NCI-H1694 (cell line): ENCODE measurements at places on chromosomes 5 and 9.

DNA sequence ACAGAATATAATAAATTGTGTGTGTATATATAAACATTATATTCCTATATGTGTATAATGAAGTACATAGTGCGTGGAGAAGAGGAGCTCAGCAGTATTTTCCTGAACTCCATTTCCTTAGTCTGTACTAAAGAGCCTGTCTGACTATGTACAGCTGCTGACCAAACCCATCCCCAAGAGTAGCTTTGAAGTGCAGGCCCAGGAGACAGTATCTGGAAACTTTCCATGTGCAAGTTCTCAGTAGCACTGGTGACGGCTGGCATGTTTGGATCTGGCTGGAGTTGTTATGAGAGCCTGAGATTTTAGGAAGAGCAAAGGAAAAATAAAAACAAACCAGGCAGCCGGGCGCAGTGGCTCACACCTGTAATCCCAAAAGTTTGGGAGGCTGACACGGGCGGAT is 244.2 kb downstream of the RFK start:
- no peak for DNase-seq

DNA sequence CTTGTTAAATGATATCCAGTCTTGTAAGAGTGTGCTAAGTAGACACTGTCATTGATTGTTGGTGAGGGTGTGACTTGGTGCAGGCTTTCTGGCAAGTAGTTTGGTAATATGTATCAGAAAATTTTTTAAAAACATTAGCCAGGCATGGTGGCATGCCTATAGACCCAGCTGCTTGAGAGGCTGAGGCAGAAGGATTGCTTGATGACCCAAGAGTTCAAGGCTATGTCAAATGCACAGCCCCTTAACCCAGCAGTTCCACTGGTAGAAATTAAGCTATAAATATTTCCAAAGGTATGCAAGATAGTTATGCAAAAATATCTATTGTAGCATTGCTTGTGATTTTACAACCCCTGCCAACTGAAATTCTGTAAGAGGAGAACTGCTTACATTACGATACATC is 24.2 kb downstream of the ZBTB43 start:
- no peak for DNase-seq

- DNase-seq, result no peak
Measured at GRCh38 chr5:124755041-124755440, 8.6 kb upstream of the ZNF608 start.

DNA sequence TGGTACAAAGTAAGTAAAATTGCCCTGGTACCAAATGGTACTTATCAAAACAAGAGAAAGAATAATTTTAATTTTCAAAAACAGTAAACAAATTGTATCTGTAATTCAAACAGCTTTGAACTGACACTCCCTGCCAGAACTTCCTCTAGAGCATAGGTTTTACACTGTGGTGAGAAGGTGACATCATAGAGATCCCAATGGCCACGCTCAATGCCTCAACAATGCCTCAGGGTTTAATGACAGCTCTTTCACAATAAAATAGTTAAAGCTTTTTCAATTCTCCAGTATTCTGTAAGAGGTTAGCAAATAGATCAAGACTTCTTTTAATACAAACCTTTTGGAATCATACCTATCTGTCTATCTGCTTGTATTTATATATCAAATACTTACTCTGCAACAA is 437.1 kb downstream of the PRR16 start:
- DNase-seq, result no peak

GRCh38 chr5:78621291-78621738 is 27.3 kb downstream of the LHFPL2 start:
- DNase-seq, result no peak

- no peak for DNase-seq
Measured at GRCh38 chr9:128940271-128940921, 7.0 kb downstream of the DOLK start.

DNA sequence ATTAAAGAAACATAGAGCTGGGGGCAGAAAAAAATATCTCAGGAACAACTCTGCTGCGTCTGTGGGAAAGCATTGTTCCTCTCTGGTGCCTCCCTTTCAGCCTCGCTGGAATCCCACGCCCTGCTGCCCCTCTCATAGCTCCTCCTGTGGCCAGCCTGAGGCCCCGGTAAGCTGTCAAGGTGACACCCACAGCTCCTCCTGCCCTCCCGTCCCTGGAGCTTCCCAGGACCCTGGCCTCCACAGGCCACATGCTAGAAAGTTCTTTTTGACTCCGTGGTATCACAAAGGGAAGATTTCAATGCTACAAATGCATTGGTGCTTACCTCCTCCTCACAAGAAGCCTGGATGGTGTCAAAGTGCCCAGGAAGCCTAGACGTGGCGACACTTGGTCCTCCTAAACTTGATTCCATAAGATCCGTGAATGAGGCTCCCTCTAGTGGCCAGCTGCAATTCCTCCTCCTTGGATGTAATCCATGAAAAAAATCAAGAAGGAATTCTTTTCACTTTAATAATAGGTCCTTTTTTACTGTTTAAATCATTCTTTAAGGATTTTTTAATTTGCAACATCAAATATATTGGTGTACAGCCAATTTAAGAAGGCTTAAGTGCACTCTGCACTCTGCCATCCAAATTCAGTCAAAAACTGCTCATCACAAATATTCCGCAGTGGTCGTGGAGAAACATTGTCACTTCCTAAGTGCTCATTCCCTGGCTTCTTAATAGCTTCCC is 104.9 kb downstream of the CFAP90 start:
- DNase-seq, result peak; percentile 75

- DNase-seq, result no peak
Measured at GRCh38 chr5:97026721-97027120, 90.8 kb downstream of the LNPEP start.

DNA sequence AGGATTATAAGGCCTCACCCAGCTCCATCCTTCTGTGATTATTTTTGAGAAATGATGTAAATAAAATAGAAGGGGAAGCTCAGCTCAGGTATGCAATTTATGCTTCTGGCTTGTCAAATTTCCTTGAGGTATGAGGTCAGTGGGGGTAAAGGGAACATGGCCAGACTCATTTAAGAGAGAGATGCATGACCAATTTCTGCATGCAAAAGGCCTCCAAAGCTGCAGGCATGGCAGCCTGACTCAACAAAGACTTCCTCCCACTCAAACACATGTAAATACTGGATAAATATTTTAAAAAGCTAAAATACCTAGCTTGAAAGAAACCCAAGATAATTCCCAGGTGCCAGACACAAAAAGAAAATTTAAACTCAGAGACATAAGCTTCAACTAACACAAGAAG is 101.4 kb upstream of the SLC1A3 start:
- DNase-seq, result no peak

DNA sequence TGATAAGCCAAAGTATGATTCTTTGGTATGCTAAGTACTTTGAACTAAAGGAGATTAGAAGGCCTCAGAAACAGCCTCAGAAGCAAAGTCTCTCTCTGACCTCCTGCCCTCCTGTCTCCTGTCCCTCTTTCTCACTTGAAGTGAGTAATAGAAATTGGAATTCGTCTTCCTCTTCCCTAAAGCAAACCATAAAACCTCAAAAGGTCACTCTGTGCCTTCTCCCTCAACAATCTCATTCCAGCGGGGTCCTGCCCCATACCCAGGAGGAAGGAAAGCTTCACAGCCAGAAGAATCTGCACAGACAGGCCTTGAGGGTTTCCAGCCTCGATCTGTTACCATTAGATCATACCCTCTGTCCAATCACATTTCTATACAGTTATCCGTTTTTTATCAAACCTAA is 87.8 kb downstream of the HAPLN1 start:
- no peak for DNase-seq

- no peak for DNase-seq
Measured at GRCh38 chr5:179404321-179405053, 59.2 kb upstream of the ADAMTS2 start.

GRCh38 chr5:34411470-34412346 is 244.4 kb upstream of the RAI14 start:
- DNase-seq, result no peak

- no peak for DNase-seq
Measured at GRCh38 chr5:112165897-112166737, 253.0 kb downstream of the EPB41L4A start.

DNA sequence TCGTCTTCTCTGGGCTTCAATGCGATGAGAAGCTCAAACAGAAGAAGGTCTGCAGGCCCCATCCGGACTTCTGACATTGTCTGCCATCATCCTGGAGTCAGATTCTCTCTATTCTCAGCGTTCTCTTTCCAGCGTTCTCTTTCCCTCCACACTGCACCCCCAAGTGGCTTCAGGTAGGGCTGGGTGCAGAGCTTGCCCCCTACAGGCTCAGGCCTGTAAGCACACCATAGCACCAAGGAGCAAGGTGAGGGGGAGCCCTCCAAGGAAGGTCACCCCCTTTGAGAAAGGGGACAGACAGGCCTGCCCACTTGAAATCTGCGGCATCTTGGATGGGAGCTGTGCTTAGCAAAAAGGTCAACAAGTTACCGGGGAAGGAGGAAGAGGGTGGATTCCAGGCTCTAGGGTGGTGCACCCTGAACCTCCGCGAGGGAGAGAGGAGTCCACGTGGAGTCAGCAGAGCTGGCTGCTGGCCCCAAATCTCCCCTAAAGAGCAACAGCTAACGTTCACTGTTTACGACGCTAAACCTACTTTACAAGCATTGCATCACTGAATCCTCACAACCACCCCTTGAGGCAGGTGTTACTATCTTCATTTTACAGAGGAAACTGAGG is 27.5 kb downstream of the GPX3 start:
- no peak for DNase-seq

GRCh38 chr5:90675222-90675621 is 116.6 kb downstream of the ADGRV1 start:
- no peak for DNase-seq

DNA sequence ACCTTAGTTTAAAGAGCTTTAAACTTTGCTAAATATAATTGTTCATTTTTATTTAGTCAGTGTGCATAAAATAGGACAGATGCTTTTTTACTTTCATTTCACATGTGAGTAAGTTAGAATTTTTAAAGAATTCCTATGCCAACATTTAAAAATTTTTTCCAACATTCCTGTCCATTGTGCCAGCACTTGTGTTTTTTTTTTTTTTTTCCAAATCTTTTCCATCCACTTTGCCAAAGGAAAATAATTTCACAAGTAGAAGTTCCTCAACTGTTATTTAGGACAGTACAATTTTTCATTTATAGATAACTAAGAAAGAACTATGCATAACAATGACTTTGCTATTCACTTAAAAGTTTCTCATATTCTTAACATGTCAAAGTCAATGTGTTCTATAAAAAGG is 189.5 kb downstream of the ADAMTS6 start:
- no peak for DNase-seq
